ENCODE measurements at places on chromosomes 5 and 9.

GRCh38 chr5:10460252-10460906, 18.7 kb downstream of the ROPN1L start:
- DNase-seq: no peak

DNA sequence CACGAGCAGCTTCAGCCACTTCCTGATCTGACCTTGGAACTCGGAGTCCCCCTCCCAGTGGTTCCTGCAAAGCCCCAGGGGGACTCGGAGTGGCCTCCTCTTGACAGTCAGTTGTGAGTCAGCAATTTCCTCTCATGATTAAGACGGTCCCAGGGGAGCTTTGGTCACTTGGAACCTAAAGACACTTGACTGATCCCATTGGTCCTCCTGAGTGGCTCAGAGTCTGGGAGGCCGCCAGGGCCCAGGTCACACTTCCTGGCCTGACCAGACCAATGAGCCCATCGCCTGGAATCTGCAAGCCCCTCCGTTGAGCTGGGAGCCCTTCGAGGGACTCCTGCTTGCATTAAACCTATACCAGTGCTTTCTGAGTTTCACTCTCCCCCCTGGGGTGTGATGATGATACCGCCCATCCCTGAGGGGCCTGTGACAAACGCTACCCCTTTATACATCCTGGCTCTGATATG, 29.1 kb downstream of the TSPAN17 start:
- DNase-seq: no peak

GRCh38 chr5:147576646-147577535, 67.0 kb upstream of the DPYSL3 start:
- peak; percentile 36 for DNase-seq

DNA sequence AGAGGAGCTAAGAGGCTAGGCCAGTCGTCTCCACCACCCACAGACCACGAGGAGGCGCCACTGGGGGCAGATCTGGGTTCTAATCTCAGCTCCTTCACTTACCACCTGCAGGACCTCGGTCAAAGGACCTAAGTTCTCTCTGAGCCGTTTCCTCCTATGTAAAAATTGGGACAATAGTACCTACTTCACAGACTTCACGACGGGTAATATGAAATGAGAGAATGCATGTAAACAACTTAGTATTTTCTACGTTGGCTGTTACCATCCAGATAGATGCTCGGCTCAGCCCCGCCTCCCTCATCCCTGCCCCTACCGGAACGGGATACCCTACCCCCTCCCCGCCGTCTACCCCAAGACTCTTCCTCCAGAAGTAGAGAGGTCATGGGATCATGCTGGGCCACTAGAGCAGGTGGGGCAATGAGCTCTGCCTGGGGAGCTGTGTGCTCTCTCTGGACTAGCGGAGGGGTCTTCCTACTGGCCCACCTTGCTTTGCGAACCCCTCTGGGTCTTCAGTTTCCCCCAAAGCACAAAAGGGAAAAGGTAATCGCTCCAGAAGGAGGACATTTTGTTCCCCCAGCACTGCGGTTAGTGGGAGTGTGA, 541 bp downstream of the GNPDA1 start:
- peak; percentile 58 for DNase-seq

- no peak for DNase-seq
Measured at GRCh38 chr5:14483504-14484157, 98.0 kb upstream of the OTULINL start.

DNA sequence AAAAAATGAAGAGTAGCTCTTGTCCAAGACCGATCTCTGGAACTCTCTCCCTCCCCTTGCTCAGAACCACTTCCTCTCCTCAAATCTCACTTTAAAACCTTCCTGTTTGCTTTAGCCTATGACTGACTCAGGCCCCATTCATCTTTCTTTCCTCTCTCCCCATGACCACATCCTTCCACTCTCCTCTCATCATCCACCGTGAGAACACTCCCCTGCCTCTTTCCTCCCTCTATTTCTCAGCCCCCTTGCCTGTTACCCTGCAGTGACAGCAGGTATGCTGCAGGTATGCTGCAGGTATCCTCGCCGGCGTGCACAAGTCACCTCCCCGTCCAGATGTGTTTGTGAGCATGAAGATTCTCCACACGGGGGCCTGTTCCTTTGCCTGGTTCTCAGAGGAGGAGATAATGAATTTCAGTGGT, 505.3 kb downstream of the CCDC171 start:
- DNase-seq: no peak

GRCh38 chr9:94581728-94582127, 11.9 kb downstream of the FBP2 start:
- DNase-seq: no peak

GRCh38 chr5:436641-436975, 6.4 kb upstream of the EXOC3 start:
- no peak for DNase-seq

GRCh38 chr5:58855851-58856739, 273.2 kb downstream of the RAB3C start:
- DNase-seq: no peak

GRCh38 chr5:125194883-125195282, 448.4 kb upstream of the ZNF608 start:
- no peak for DNase-seq

DNA sequence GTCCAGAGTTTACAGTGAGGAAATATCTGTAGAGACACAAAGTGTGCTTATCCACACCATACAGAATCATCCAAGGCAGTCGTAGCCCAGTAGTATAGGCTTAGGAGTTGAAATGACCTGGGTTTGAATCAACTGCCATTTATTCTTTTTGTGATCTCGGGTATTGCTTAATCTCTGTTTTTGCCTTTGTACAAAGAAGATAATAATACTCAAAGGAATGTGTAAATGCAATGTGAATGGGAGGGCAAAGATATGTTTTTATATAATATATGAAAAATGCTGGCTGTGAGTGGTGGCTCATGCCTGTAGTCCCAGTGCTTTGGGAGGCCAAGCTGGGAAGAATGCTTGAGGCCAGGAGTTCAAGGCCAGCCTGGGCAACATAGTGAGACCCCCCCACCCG, 141.1 kb downstream of the SPATA31D1 start:
- no peak for DNase-seq

DNA sequence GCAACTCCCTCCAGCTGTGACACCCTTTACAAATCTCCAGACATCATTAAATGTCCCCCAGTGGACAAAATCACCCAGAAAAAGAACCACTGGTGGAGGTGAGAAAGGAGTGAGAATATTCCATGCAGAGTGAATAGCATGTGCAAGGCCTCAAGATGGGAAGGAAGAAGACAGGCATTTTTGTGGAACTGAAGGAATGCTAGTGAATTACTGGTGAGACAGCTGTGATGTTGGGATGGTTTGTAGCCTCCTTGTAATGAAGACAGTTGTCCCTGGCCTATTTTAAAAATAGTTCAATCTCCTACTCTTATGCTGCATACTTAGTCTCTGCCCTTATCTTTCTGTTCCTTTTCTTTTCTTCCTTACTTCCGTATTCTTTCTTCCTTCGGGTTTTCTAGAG, 124.9 kb upstream of the RPS23 start:
- DNase-seq: no peak

DNA sequence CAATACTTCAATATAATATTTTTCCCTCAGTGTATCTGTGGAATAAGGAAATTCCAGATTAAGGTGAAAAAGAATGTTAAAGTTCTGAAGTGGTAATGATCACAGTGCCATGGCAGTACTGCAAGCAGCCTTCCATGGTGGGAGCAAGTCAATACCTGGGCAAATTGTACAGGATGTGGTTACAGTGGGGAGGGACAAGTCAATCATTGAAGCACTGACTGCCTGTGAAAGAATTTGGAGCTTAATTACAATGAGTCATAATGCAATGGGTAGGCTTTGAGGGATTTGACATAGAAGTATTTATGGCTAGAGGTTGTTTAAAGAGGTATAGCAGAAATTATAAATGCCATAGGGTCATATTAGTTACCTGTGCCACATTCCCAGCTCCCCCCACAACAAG, 786.5 kb upstream of the ACO1 start:
- no peak for DNase-seq

DNA sequence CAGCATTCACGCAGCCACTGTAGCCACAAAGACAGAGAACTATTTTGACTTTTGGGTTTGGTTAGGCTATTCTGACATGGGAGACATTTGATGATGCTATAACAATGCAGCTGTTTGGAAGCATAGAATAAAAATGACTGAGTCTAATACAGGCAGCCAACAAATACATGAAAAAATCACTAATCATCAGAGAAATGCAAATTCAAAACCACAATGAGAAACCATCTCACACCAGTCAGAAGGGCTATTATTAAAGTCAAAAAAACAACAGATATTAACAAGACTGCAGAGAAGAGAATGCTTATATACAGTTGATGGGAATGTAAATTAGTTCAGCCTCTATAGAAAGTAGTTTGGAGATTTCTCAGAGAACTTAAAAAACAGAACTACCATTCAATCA, 107.1 kb upstream of the POC5 start:
- DNase-seq: no peak

DNA sequence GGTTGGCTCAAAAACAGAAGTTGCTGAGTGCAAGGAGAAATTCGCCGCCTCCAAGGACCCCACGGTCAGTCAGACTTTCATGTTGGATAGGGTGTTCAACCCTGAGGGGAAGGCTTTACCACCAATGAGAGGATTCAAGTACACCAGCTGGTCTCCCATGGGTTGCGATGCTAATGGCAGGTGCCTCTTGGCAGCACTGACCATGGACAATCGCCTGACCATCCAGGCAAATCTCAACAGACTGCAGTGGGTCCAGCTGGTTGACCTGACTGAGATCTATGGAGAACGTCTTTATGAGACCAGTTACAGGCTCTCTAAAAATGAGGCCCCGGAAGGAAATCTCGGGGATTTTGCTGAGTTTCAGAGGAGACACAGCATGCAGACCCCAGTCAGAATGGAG, 7.7 kb downstream of the GTF3C4 start:
- DNase-seq: no peak

DNA sequence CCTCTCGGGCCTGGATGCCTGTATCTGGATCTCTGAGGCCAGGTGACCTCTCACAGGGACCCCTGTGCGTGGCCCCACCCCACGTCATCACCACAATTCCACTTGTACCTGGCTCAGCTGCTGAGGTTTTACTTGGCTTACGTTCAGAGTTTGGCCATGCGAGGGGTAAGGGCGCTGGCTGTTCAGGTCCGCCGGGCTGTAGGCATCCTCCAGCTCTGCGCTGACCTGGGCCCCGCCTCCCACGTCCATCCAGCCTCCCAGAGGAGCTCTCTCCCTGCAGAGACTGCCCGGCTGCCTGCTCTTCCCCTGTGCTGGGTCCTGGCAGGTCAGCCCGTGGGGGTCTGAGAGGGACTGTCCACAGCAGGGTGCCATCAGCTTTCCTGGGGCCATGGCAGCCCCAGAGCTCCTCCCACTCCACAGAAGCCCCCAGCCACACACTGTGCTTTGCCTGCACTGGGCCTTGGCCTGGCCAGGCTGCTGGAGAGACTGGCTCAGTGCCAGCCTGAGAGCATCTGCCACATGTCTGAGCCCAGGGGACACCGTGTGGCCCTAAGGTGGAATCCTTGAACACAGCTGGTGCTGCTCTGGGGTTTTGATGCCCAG, 43.6 kb downstream of the SLC6A3 start:
- peak; percentile 50 for DNase-seq

- DNase-seq: no peak
Measured at GRCh38 chr5:134000696-134001453, 3.9 kb downstream of the VDAC1 start.

DNA sequence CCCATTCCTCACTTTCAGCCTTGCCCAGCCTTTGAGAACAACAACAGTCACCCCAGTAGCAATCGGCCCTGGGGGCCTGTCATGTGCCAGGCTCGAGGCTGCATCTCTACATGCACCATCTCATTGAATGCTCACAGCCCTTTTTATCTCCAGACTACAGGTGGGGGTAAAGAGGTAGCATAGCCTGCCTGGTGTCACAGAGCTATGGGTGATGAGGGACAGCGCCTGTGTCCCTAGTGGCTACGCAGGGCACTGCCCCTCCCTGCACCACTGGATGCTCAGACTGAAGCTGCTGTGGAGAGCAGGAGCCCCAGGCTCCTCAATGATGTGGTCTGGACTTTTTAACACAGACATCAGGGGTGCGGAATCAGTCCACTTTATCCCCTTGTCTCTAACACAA, 2.8 kb downstream of the CAMK2A start:
- DNase-seq: peak; percentile 59

- DNase-seq: no peak
Measured at GRCh38 chr5:165000479-165001190, 1495.2 kb downstream of the MAT2B start.

- DNase-seq: no peak
Measured at GRCh38 chr9:135950135-135950682, 11.0 kb downstream of the UBAC1 start.

DNA sequence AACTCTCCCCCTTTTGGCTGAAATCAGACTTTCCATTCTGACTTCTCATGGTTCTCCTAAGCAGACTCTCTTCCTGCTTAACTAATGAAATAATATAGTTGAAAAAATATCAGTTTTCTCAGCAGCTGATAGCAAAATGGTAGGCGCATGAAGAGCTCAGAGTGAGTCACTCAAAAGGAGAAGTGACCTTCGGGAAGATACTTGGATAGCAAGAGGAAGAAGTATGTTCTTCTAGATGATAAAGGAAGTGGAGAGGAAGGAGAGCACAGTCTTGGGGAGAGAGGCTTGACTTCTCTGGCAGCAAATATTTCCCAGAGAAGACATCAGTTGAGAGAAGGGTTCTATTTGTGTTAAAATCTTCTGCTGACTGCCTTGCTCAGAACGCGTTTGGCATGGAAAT, 101.5 kb downstream of the TAF11L14 start:
- DNase-seq: no peak

- no peak for DNase-seq
Measured at GRCh38 chr5:89275066-89275855, 392.3 kb upstream of the MEF2C start.

DNA sequence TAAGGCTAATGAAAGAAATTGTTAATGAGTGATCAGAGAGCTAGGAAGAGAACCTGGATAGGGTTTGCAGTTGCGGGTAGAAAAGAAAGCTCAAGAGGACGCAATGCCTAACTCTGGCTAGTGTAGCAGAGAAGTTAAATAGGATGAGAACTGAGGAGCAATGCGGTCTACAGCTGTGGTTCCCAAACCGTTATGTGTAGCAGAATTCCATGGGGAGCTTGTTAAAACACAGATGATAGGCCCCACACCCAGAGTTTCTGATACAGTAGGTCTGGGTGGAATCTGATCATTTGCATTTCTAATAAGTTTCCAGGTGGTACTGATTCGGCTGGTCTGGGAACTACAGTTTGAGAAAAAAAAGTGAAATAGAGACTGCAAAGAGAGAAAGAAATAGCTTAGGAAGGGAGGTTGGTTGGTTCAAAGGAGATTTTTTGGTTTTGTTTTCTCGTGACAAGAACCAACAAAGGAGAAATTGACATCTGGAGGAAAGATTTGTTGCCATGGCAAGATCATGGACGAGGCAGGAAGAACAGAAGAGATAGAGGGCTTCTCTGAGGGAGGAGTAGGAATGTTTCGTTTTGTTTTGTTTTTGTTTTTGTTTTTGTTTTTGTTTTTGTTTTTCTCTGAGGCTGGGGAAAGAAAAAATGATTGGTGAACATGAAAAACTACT, 276.1 kb downstream of the ARRDC3 start:
- DNase-seq: no peak

Measured in NAMALWA (cell line).